Stimulated activated CD4-positive, alpha-beta T cell treated with anti-CD3 and anti-CD28 coated beads, Interleukin-2, amount 100 ng/mL, for 48 hours (primary cell): ENCODE measurements at places on chromosomes 6 and 20.

DNA sequence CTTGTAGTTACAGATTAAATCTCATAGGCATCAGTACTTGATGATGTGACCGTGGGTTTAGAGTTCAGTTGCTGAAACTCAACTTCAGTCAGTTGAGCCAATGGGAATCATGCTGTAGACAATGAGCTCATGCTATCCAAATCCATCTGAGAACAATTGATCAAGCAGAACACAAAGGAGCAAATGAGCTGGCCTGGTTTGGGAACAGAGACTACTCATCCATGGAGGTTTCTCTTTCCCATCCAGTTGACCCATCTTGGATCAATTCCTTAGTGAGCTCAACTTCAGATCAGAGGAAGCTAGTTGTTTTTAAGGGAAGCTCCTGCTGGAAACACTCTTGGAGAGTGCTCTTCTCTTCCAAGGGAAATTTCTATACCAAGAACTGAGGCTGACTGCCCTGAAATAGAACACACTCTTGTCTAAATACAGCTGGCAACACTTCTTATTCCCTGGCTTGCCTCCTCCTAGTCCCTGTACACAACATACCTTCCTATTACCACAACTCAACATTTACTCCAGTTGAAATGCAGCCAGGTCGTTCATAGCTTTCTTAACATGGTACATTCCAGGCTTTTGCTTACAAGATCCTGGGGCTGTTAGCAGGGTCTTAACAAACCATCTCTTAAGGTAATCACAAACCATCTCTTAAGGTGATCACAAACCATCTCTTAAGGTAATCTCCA lies 203.9 kb upstream of the PRDM1 start:
- DNase-seq: no peak

- no peak for DNase-seq
Observed at GRCh38 chr6:12009876-12010634, 2.1 kb upstream of the HIVEP1 start.

GRCh38 chr20:3738111-3739053 lies 5.9 kb downstream of the HSPA12B start:
- DNase-seq: no peak

GRCh38 chr6:34063651-34064050 lies 82.2 kb downstream of the GRM4 start:
- DNase-seq: no peak

DNA sequence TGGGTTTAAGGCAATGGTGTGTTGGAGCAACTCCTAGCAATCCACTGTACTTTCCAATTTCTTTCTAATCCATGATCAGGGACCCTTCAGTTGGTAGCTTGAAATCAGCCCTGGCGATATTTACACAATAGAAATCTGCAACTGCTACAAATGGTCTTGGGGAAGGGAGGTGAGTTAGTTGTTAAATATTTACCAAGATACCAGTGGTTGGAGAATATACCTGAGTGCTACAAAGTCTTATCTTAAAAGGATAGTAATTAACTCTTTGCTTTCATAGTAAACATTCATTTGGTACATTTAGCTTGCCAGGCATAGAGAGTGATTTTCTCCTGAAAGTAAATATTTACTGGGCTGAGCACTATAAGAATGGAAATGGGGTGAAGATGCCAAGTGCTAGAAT lies 568.2 kb downstream of the BCKDHB start:
- no peak for DNase-seq

DNA sequence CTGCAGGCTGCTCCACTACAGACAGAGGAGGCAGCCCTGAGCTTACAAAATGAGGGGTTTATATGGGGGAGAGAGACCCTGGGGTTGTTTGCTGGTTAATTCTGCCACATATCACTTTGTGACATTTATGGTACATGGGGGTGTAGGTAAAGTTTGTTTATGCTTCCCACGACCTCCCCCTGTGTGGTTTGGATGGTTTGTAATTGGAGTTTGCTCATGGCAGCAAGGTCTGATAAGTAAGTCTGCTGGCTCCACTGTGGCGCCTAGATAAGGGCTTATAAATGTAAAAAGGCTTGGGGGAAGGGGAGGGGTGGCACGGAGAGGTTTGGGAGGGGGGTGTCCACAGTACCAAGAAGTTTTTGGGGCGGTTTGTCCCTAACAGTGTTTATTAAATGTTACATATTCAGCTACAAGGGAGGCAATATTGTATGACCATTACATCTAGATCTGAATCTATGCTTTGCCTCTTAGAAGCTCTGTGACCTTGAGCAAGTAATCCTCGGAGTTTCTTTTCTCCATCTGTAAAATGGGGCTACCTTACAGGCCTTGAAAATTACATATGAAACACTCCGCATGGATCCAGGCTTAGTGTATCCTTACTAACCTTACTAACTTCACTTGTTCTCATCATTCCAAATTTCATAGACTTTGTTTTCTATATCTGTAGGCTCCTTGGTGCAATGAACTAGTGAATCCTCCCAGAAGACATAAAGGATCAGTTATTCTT lies 204.8 kb upstream of the NOX3 start:
- no peak for DNase-seq

GRCh38 chr6:75467966-75468365 lies 25.6 kb downstream of the FILIP1 start:
- no peak for DNase-seq

GRCh38 chr20:708956-709355 lies 33.4 kb upstream of the SCRT2 start:
- DNase-seq: no peak

GRCh38 chr6:170030284-170030815 lies 260.5 kb downstream of the DLL1 start:
- no peak for DNase-seq

GRCh38 chr20:46285740-46286139 lies 22.6 kb downstream of the CDH22 start:
- DNase-seq: no peak

GRCh38 chr6:170376386-170377043 lies 70.0 kb downstream of the FAM120B start:
- DNase-seq: no peak

DNA sequence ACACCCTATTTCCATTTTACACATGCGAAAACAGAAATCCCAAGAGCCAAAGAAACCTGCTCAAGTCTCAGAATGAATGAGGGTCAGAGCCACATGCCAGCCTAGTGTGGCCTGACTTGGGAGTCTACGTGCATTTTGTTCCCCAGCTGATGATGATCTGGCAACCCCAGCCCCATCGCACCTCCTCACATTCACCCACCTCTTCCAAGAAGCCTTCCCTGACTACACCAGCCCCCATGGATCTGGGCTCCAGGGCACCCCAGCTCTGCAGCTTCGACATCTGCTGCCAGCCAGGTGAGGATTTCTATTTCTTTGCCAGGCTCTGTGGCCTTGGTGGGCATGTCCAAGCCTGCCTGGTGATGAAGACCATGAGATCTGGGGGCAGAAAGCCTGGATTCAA lies 41.0 kb downstream of the ANGPT4 start:
- DNase-seq: no peak

- no peak for DNase-seq
Observed at GRCh38 chr6:29509239-29509638, 21.5 kb upstream of the MAS1L start.

DNA sequence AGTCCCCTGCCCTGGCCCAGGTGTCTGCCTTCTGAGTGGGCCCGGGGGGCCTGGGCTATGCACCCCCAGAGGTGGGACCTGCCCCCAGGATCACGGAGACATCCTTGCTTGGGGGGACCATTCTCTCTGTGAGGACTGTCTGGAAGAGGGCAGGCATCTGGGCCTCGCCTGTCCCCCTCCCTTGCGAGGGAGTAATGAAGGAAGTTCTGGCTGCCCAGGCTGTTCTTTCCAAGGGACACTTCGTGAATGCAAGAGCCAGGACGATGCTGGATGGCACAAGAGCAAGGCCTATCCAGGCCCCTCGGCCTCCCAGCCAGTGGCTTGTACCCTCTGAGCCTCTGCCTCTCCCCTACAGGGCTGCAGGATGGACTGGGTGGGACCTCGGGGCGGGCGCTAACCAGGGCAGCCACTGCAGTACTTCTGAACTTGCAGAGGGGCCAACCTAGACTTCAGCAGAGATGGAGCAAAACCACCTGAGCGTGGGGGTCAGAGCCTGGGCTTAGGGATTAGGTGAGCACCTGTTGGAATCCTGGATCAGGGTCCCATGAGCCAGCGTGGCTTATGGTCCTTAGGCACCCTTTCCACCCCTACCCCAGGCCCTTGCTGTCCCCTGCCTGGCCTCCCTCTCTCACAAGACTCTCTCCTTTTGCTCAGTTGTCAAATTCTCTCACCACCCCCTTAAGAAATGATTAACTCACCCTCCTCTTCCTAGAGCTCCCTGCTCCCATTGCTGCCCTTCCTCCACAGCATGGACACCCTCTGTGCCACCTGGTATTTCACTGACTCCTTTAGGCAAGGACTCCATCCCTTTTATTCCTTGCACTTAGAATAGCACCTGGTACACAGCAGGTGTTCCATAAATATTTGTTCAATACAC lies 53.2 kb downstream of the CTCFL start:
- DNase-seq: no peak

DNA sequence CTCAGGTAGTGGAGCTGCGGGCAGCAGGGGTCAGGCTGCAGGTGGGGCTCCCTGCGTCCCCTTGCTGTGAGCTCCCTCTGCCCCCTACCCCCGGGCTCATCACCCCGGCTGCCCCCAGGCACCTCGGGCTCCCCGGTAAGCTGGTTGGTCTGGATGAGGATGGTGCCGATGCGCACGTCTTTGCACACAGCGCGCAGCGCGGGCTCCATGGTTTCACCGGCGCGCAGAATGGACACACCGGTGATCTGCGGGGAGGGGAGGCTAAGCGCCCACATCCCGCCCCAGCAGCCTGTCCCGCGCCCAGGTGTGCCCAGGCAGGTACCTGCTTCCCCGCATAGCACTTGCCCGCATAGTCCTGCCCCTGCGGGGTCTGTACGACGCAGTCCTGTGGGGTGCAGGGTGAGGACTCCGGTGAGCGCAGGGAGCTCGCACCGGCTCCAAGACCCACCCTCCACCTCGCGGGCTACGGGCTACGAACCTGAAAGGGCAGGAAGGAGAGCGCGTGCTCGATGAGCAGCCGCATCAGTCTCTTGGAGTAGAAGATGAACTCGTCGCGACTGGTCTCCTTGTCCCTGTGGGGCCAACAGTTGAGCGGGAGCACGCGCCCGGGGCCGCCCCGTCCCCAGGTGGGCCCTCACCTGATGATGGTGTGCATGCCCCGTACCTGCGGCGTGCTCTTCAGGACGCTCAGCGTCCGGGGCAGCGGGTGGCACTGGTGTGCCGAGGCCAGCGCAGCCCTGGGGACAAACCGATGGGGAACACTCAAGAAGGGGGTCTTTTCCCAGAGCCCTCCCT lies 15.5 kb downstream of the UCKL1 start:
- no peak for DNase-seq

- no peak for DNase-seq
Observed at GRCh38 chr6:117930645-117931044, 23.6 kb downstream of the SLC35F1 start.

DNA sequence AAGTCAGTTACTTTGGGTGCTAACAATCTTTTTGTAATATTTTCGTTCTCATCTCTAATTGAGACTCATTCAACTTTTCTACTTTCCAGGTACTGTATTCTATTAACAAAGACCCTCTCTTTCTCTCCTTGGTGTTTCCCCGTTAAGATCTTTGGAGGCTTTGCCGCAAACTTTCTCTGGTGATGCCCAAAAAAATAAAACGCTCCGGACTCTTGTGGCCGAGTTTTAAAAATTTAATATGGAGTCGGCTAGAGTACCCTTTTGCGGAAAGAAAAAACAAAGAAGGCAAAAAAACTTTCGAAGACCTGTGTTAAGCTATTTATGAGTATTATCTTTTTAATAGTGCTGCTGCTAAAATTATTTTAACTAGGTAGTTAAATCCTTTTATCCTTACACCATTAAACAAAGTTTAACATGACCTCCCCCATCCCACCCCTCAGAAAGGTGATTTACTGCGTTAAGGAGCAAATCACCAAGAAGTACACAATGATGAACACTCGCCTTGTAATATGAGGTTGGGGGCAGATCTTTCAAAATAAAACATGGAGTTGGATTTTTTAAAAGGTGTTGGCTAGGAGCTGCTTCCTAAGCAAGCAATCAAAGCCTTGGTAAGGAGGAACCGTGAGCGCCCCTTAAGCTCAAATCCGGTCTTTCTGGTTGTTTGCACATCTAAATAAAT lies 10.0 kb downstream of the SIM1 start:
- no peak for DNase-seq

DNA sequence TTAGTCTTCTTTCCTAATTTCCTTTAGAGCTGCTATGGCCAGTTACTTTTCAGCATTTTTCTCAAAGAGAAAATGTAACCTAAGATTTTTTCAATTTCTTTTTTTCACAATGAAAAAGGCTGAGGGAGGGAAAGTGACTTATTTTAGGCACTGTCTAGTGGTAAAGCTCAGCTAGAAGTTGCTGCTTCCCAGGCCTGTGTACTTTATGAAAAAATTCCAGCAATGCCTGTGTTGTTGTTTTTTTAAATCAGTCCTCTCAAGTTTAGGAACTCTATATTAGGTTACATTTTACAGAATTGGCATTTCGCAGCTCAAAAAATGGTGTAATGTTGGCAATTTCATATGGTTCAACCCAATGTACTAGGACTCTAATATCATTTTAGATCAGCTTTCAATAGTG lies 269.6 kb downstream of the ARID1B start:
- DNase-seq: no peak

GRCh38 chr6:14573267-14573666 lies 455.7 kb downstream of the CD83 start:
- no peak for DNase-seq

- no peak for DNase-seq
Observed at GRCh38 chr6:166747644-166748595, 120.9 kb upstream of the RPS6KA2 start.

GRCh38 chr6:7121700-7122241 lies 14.0 kb downstream of the RREB1 start:
- no peak for DNase-seq

- DNase-seq: no peak
Observed at GRCh38 chr20:62377615-62378178, 9.2 kb upstream of the RPS21 start.

GRCh38 chr6:134938896-134939295 lies 11.0 kb downstream of the ALDH8A1 start:
- peak; percentile 34 for DNase-seq

GRCh38 chr6:30453508-30454116 lies 35.7 kb upstream of the HLA-E start:
- peak; percentile 94 for DNase-seq

DNA sequence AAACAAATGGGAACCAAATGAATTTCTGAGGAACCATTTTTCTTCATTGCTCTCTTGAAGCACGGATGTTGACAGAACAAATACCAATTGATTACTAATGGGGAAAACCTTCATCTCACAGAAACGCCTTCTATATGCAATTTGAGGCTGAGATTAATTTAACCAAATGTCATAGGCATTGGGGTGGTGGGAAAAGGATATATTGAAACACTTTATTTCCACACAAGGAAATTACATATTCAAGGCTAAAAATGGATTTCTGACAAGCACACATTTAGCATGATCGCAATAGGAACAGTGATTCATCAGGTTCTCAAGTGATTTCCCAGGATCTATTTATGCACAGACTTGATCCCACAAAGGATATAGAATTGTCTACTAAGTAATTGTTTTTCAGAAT lies 88.9 kb downstream of the COL12A1 start:
- DNase-seq: no peak

DNA sequence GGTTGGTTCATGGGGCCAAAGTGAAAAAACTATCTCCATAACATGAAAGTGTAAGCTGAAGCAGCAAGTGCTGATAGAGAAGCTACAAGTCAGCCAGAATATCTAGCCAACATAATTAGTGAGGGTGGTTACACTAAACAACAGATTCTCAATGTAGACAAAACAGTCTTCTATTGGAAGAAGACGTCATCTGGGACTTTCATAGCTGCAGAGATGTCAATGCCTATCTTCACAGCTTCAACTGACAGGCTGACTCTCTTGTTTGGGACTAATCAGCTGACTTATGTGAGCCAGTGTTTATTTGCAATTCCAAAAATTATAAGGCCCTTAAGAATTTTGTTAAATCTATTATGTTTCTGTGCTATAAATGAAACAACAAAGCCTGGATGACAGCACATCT lies 63.2 kb downstream of the GMDS start:
- no peak for DNase-seq
